Natural killer cell (primary cell): ENCODE measurements at places on chromosomes 1 and 21. TPM values are rescaled to one million over a fixed set of nuclear protein-coding genes. Genes with fewer than 3 reads are reported as not detected.

Gene CLDN17
- not detected for total RNA-seq

Gene GSTM5
- 0.07 TPM for total RNA-seq

Gene CSF3R
- 5.7 TPM for total RNA-seq

Gene KCNK1
- total RNA-seq, result not detected

Gene LCE4A
- total RNA-seq, result not detected

DNA sequence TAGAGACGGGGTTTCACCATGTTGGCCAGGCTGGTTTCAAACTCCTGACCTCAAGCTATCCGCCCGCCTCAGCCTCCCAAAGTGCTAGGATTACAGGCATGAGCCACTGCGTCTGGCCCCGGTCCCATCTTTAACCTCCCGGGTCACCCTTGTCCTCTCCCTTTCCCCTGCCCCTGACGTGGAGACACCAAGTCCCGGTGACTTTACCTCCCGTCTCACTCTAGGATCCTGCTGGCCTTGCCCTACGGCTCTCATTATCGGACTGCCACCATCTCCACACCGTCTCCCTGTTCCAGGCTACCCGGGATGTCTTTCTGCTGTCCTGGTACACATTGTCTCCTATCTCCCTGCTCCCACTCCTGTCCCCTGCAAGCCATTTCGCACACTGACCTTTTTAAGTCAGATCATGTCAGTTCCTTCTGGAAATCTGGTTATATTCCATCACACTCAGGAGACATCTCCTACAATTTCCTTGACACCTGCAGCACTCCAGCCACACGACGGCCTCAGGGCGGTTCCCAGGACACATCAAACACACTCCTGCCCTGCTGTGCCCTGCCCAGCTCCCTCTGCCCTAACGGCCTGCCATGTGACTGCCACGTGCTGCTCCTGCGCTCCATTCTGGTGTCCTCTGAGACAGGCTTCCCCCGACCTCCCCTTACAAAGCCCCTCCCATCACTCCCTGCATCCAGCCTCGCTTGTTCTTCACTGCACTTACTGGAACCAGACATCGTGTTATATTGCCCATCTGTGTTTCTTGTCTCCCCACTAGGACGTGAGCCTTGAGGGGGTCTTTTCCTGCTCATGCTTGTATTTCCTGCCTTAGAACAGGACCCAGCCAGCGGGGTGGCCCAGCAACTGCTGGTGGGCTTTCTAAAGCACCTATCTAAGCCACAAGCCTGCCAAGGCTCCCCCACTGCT is 32.7 kb downstream of the TTC39A start:
- no peaks in the 10 kb centered on the region for H3K27me3 ChIP-seq
- no peaks in the 10 kb centered on the region for H3K36me3 ChIP-seq

- DNase-seq, result no peak
- H3K27me3 ChIP-seq, result no peaks in the 10 kb centered on the region
- no peak overlapping the region for H3K4me3 ChIP-seq
These were observed 41.0 kb upstream of the JUN start for GRCh38 chr1:58824753-58825389.

GRCh38 chr1:175399795-175400194 is 207.2 kb upstream of the KIAA0040 start:
- DNase-seq, result no peak
- no peak overlapping the region for H3K4me3 ChIP-seq
- H3K36me3 ChIP-seq, result no peaks in the 10 kb centered on the region
- no peaks in the 10 kb centered on the region for H3K27me3 ChIP-seq
- H3K4me1 ChIP-seq, result no peaks in the 10 kb centered on the region

- H3K4me3 ChIP-seq, result no peak overlapping the region
- DNase-seq, result no peak
- H3K4me1 ChIP-seq, result no peaks in the 10 kb centered on the region
- no peaks in the 10 kb centered on the region for H3K36me3 ChIP-seq
These were observed 316.0 kb upstream of the ADGRL4 start for GRCh38 chr1:79322511-79323027.

- no peak for DNase-seq
- H3K4me3 ChIP-seq, result no peak overlapping the region
- no peak overlapping the region for H3K27ac ChIP-seq
- H3K27me3 ChIP-seq, result no peaks in the 10 kb centered on the region
- no peaks in the 10 kb centered on the region for H3K36me3 ChIP-seq
These were observed 45.9 kb upstream of the SCAF4 start for GRCh38 chr21:31777857-31778256.

DNA sequence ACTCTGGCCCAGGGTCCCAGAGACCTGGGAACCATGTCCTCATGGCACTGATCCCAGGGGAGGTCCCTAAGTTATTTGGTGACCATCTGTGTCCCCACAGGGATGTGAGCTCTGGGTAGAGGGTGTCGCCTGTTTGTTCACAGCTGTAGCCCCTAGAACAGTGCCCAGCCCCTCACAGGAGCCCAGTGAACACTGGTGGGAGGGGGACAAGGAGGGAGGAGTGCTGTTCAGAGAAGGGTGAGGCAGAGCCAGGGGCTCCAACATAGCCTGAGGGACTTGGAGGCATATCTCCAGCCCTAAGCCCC is 450.4 kb downstream of the MATN1 start:
- H3K27me3 ChIP-seq, result no peaks in the 10 kb centered on the region
- H3K4me1 ChIP-seq, result no peaks in the 10 kb centered on the region
- no peak overlapping the region for H3K4me3 ChIP-seq
- H3K27ac ChIP-seq, result no peak overlapping the region
- no peak for DNase-seq

- no peak overlapping the region for H3K4me3 ChIP-seq
- H3K36me3 ChIP-seq, result no peaks in the 10 kb centered on the region
- H3K27ac ChIP-seq, result no peak overlapping the region
- DNase-seq, result no peak
These were observed 1046.2 kb downstream of the AMY1C start for GRCh38 chr1:104795931-104796330.

DNA sequence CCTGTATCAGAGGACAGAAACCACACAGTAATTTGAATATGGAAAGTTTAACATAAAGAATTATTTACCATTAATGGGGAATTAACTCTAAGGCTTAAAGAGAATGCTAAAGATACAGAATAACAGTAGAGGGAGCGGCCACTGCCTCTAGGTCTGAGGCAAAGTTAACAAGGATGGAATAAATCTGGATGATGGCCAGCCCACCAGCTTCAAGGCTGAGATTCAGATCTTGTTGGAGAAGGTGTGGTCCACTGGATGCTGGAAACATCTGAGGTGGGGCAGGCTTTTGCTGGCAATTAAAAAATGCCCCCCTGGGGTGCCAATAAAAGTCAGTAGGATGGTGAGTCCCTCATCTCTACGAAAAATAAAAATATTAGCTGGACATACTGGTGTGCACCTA is 29.4 kb downstream of the ZMYM4 start:
- no peak for DNase-seq
- H3K36me3 ChIP-seq, result peaks cover 2% of the 10 kb centered on the region
- H3K4me3 ChIP-seq, result no peak overlapping the region
- no peaks in the 10 kb centered on the region for H3K27me3 ChIP-seq
- no peaks in the 10 kb centered on the region for H3K4me1 ChIP-seq
- H3K27ac ChIP-seq, result no peak overlapping the region

DNA sequence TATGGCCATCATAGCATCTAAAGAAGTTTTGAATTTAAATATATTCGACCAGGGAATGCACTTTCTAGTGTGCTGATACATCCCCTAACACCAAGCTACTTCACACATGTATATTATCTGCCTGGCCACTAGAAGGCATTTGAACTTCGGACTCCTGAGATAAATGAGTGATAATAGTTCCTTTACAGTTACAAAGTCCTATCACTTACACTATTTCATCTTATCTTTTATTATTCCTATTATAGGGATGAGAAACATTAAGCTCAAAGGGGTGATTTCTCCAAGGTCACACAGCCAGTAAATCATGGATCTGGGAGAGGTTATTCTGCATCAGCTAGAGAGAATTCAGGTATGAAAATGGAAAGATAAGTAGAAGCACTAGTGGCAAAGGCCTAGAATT is 40.3 kb downstream of the GPATCH2 start:
- no peaks in the 10 kb centered on the region for H3K4me1 ChIP-seq
- H3K27ac ChIP-seq, result no peak overlapping the region
- H3K4me3 ChIP-seq, result no peak overlapping the region
- no peak for DNase-seq
- no peaks in the 10 kb centered on the region for H3K27me3 ChIP-seq

DNA sequence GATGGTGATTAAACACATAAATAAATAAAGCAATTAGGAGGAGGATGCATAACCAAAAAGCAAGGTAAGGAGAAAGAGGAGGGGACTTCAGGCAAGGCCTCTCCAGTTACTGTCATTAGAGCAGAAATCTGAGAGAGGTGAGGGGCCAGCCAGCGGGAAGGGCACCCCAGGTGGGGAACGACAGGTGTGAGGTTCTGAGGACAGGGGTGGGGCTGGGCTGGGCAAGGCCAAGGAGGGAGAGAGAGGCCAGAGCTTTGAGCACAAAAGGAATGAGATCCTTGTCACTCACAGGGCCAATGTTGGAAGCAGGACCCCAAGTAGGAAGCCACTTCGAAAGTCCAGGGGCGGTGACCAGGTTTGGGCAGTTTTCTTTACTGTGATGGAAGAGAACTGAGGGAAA is 182.2 kb upstream of the RAB4A start:
- no peak overlapping the region for H3K4me3 ChIP-seq
- H3K36me3 ChIP-seq, result no peaks in the 10 kb centered on the region
- H3K27me3 ChIP-seq, result peaks cover 7% of the 10 kb centered on the region
- no peak overlapping the region for H3K27ac ChIP-seq
- DNase-seq, result no peak

GRCh38 chr1:26125382-26125781 is 13.8 kb downstream of the PDIK1L start:
- H3K36me3 ChIP-seq, result peaks cover 8% of the 10 kb centered on the region
- H3K27me3 ChIP-seq, result peaks cover 26% of the 10 kb centered on the region
- no peak for DNase-seq
- H3K4me3 ChIP-seq, result no peak overlapping the region

DNA sequence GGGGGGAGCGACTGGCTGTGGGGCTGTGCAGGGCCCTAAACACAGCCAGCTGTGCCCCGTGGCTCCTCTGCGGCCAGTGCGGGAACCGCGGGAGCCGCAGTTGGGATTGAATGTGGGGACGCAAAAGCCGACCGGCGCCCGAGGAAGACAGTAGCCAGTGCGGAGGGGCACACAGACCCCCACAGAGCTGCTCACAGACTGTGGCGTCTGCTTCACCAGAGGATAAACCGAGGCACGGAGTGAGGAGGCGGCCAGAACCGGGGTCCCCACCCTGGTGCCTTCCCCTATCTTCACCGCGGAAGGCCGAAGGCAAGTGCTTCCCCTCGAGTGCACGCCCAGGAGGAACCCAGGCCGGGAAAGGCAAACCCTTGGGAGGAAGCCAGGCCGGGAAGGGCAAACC is 8.7 kb upstream of the TMEM52 start:
- no peak overlapping the region for H3K27ac ChIP-seq
- H3K36me3 ChIP-seq, result no peaks in the 10 kb centered on the region
- DNase-seq, result no peak

DNA sequence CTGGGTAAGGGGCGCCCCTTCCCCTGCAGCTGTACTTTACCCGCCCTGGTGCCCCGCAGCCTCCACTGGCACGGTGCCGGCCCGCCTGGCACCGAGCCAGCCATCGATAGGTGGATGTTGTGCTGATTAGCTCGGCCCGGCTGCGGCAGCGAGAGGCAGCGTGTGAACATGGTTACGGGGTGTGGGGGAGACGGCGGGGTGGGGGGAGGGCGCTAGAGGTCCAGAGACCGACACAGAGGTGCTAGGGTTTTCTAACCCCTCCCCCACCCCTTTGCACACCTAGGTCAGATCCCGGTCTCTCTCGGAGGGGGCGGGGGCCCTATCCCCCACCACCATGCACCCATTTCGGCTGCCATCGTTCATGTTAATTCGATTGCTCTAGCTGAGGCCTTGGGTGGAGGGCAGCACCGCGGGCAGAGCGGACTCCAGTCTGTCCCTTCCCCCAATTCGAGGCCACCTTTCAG is 6.7 kb downstream of the EFNA4 start:
- H3K27ac ChIP-seq, result peak overlapping the region; percentile 46
- no peak for DNase-seq
- H3K27me3 ChIP-seq, result no peaks in the 10 kb centered on the region
- H3K4me1 ChIP-seq, result peaks cover 37% of the 10 kb centered on the region
- peaks cover 5% of the 10 kb centered on the region for H3K36me3 ChIP-seq

DNA sequence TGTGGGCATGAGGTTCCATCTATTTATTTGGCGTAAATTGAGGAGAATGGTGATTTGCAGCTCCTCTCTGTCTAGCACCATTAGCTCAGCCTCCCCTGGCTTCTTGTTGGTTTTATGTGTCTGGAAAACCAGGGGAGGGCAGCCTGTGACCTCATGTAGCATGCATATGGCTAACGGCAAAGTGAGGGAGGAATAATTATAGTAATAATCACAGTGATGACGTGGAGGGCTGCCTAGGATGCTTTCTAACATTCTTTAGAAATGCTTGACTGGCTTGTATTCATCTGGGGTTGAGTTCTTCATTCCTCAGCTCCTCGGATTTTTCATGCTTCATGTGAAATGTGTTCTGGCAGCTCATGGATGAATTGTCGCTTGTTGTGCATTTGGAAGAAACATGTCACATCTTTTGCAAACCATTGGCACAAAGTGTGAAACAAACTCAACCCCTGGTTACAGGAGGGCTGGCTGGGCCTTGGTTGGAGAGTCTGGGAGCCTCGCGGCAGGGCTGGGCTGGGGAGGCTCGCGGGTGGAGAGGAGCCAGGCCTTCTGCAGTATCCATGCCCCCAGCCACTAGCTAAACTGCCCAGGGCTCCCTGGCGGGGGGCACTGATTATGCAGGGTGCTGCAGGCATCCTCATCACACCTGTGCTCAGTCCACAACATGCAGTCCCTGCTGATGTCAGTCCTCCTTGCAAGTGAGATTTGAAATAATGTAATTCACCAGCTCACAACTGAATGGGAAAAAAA is 149.6 kb downstream of the DISC1 start:
- H3K27me3 ChIP-seq, result no peaks in the 10 kb centered on the region
- H3K36me3 ChIP-seq, result no peaks in the 10 kb centered on the region
- no peak overlapping the region for H3K4me3 ChIP-seq
- no peaks in the 10 kb centered on the region for H3K4me1 ChIP-seq
- no peak for DNase-seq

DNA sequence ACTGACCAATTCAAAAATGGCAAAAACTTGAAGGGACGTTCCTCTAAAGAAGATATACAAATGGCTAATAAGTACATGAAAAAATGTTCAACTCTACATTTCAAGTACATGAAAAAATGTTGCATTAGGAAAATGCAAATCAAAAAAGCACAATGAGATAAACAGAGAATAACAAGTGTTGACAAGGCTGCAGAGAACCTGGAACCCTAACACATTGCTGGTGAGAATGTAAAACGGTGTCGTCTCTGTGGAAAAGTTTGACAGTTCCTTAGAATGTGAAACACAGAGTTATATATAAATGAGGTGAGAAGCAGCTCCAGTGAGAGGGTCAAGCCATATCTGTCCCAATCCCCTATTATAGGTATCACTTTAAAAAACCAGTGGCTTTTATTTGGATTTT is 44.6 kb upstream of the RBM34 start:
- no peak overlapping the region for H3K27ac ChIP-seq
- DNase-seq, result no peak
- no peaks in the 10 kb centered on the region for H3K27me3 ChIP-seq
- H3K36me3 ChIP-seq, result peaks cover 33% of the 10 kb centered on the region

GRCh38 chr1:44747878-44748277 is 8.2 kb downstream of the KIF2C start:
- H3K36me3 ChIP-seq, result no peaks in the 10 kb centered on the region
- no peaks in the 10 kb centered on the region for H3K4me1 ChIP-seq
- no peak for DNase-seq
- H3K27me3 ChIP-seq, result no peaks in the 10 kb centered on the region
- H3K27ac ChIP-seq, result no peak overlapping the region
